ENCODE measurements at places on chromosomes 3 and 15.

GRCh38 chr15:60681353-60681752, 202.4 kb upstream of the ICE2 start:
- no peak for DNase-seq

DNA sequence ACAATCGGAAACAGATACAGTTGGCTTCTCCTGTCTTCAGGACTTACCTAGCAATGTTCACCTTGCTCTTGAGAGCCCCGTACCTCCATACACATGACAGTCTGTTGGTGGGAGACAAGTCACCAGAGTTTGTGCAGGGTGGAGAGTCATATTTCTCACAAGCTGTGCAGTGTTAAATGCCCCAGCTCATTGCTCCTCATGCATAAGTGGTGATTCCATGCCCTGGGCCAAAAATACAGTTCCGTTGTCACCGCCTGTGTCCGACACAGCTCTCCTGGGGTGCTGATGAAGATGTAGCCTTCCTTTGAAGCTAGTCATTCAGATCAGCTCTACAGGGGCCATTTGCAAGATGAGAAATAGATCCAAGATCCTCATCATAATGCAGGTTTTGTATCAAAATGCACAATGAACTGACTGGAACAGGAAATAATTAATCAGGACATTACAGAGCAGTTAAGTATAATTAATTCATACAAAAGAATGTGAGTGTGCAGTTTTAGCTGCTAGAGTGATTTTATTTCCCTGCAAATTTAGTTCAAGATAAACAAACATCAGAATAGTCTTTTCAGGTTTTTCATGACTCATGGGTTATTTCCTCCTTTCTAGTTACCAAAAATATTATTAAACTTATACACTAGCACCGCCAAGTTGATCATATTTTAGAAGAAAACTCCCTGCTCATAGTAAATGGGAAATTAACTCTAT, 66.5 kb downstream of the CD47 start:
- DNase-seq = no peak

- no peak for DNase-seq
These were observed 393.7 kb upstream of the ADAMTS9 start for GRCh38 chr3:65081536-65081935.

GRCh38 chr3:159837725-159838124, 150.9 kb upstream of the IL12A start:
- DNase-seq = no peak

GRCh38 chr15:80436511-80437307, 32.5 kb downstream of the ARNT2 start:
- no peak for DNase-seq

DNA sequence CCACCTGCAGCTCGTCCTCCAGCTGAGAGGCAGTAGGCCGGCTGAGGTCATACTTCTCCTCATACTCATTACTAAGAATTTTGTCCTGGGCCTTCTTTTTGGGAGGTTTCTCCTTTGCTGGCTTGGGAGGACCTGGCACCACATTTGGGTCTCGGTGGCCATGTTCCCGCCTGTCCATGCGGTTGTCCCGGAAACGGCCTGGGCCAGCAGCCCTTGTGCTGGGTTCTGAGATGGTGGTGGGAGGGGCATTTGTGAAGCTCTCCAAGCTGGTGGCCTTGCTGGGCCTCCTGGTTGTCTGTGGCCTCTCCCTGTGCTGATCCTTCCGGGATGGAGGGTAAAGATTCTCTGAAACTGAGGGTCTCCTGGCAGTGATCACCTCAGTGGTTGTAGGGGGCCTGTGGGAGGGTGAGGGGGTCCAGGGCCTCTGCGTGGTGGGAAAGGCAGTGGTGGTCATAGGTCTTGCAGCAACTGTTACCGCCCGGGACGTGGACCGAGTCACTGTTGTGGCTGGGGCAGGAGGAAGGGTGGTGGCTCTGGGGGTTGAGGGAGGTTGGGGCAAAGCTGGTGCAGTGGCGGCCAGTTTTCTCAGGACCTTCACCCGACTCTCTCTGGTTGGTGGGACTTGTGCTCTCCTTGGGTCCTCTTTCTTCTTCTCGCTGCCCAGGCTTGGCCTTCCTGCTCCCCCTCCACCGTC, 2.5 kb downstream of the CCDC80 start:
- DNase-seq = no peak

DNA sequence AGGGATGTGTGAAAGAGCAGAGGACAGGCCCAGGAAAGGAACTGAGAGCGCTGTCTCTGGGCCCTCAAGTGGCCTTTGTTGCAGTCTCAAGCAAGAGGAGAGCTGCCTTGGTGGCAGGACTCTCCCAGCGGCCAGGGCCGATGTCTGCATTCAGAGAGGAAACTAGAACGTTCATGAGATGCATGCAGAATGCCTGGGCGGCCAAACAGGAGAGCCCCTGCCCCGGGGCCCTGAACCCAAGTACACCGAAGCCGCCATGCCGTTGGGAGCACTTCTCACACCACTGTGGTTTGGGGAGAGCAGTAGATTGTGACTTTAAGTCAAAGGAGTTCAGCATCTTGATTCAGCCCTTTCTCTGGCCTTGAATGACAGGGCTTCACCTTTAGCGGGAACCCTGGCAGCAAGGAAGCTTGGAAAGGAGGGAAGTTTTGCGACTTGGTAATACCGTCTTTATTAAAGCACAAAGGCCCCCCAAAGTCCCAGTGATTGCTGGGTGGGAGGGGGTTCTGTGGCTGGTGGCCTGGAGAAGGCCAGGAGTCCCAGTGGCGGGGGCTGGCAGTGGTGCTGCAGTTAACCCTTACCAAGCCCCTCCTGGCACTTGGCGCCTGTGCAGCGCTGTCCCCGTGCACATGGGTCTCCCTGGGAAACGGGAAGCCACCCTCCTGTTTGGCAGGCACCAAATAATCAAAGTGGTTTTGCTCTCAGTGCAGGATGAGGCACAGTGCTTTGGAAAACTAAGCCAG, 36.2 kb downstream of the SLC6A11 start:
- DNase-seq = no peak

- DNase-seq = no peak
These were observed 48.0 kb downstream of the ARHGEF26 start for GRCh38 chr3:154168998-154169795.

DNA sequence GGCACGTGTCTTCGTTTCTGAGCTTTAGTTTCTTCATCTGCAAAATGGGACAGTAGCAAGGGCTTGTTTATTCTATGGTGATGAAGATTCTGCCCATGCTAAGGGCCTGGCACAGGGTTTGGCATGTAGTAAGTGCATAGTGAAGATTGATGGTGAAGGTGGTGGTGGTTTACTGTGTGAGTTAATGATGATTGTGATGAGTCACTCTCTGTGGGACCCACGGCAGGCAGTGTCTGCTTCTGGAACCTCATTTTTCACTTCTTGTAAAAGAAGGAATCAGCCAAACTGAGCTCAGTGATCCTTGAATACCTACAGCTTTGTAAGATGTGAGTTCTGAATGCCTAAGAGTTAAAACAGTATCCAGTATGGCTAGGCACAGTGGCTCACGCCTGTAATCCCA, 86.2 kb upstream of the LRTM1 start:
- no peak for DNase-seq

DNA sequence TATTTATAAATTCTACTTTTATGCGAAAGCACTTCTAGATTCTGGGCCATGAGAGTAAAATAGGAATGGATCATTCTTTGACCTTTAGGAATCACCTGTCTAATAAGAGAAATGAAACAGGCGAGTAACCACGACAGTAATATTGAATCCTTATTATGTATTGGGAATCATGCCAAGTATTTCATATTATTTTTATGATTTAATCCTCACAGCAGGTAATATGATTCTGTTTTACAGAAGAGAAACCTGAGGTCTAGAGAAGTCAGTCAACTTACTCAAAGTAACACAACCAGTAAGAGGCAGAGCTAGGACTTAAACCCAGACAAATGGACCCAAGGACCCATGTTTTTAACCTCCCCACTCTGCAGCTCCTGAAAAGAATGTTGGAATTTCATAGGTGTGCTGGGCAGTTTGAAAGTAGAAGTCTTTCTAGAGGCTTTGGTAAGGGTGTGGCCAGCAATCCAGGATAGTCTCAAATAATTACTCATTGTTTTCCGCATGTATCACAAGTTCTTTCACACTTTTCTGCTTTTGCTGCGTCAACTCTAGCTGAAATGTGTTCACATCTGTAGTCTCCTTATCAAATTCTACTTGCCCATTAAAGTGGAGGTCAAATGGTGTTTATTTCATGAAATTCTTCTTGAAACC, 181.7 kb downstream of the TPRG1 start:
- DNase-seq = no peak

GRCh38 chr3:105812194-105812586, 56.6 kb downstream of the CBLB start:
- DNase-seq = no peak

DNA sequence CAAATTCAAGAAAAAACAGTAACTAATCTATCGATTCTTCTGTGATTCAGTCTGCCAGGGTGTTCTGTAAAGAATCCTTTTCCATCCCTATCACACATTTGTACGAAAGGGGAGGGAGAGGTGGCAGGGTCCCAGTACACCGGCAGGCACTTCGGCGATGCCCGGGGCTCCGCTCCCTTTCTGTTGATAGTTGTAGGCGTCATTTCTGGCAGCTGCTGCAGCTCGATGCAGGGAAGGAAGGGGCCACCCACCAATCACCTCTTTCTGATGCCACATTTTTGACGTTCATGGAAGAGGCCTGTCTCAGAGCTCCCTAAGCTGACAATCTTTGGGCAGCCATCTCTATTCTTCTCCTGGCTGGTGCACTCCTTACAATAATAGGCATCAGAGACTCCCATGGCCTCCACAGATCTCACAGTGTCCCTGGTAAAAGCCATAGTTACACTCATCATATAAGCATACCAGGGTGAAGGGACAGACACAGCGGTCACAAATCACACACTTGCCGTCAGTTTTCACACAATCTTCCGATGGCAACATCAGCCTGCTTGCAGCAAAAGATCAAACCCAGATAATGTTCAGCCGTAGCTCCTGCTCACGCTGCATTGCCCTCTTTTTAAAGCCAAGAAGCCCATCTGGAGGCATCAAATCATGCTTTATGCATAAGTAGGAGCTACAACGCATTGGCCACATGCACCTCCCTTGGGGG, 60.8 kb upstream of the ZBTB38 start:
- no peak for DNase-seq
